ENCODE measurements at places on chromosomes 6 and 20.

DNA sequence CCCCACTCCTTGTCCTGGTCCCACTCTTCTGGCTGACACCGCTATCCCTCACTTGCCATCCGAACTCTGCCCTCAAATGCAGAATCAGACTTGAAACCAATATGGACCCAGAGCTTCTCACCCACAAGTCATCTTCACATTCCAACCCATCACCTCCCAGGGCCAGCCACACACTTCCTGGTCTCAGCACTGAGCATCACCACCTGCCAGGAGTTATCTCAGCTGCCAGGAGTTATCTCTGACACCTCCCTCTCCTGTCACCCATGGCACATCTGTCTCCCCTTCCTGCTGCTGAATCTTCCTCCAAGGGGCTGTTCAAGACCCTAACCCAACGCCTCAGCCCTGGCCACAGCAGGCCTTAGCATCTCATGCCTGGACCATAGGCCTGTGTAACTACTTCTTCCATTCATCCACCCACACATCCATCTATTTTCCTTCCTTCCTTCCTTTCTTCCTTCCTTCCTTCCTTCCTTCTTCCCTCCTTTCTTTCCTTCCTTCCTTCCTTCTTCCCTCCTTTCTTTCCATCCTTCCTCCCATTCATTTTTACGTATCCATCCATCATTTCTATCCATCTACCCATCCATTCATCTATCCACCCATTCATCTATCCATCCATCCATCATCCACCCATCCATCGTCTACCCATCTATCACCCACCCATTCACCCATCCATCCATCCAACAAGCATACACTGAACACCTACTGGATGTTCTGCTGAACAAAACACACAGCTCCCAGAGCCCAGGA, 74.6 kb upstream of the NNAT start:
- DNase-seq: no peak

GRCh38 chr6:71533939-71534379, 245.3 kb downstream of the OGFRL1 start:
- DNase-seq: no peak

DNA sequence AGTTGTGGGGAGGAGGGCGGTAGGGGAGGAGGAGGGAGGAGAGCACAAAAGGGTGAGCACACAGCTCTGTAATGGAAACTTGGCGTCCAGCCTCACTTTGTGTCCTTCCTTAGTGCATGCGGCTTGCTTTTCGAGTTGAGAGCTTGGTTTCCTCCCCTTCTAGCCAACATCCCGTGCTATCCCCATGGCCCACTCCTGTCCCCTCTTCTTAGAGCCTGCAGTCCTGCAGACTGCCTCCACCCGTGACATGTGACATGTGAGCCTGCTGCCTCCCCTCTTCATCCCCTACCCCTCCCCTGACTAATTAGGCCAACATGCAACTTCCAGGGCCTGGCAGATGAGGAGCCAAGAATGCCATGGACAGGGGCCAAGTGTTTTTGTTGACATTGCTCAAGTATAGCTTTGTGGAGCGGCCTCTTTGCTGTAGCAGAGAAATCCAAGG, 63.2 kb downstream of the SLC24A3 start:
- no peak for DNase-seq

GRCh38 chr6:71967436-71967835, 81.1 kb downstream of the RIMS1 start:
- no peak for DNase-seq

DNA sequence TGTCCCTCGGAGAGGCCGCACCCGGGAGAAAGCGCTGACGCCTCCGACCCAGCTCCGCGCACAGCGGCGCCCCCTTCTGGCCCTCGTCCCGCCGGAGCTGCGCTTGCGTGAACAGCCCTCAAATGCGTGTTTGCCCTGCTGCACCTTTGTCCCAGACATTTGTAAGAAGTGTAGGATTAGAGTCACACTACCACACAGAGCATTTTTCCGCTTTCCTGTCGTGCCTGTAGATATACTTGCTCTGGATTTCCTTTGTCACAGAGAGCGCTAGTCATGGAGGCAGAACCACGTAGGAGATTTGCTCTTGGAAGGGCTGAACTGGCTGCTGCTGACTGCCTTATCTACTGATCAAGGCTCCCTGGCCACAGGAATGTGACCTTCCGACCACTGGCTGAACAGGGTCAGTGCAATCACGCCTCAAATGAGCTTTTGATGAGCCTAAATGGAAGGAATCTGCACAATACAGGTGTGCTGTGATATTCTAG, 62.3 kb downstream of the PAX1 start:
- no peak for DNase-seq

DNA sequence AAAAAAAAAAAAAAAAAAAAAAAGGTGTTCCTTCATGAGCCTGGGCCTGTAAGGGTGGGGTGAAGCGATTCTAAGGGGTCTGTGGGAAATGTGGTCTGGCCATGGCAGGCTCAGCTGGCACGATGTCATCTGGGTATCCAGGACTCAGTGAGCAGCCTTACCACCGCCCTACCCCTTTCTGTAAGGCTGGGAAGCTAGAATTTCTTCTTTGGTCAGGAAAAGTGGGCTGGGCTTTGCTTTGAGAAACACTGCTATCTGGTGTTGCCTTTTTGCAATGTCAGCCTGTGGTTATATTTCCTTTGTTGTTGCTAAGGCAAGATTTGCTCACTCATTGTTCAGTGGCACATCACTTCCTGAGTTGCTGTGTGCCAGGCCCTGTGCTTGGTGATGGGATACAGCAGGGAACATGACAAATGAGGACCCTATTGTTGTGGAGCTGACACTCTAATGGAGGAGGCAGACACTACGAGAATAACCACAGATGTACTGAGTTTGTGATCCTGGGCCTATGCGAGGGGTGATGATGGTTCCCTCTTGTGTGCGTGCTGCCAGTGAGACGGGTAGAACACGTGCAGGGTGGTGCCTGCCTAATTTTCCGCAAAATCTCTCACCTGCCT, 45.9 kb upstream of the ZNFX1 start:
- peak; percentile 9 for DNase-seq

- no peak for DNase-seq
These were observed 62.3 kb downstream of the TRAM2 start for GRCh38 chr6:52514514-52514913.

- DNase-seq: peak; percentile 44
These were observed 597 bp downstream of the ADA start for GRCh38 chr20:44650771-44651433.

DNA sequence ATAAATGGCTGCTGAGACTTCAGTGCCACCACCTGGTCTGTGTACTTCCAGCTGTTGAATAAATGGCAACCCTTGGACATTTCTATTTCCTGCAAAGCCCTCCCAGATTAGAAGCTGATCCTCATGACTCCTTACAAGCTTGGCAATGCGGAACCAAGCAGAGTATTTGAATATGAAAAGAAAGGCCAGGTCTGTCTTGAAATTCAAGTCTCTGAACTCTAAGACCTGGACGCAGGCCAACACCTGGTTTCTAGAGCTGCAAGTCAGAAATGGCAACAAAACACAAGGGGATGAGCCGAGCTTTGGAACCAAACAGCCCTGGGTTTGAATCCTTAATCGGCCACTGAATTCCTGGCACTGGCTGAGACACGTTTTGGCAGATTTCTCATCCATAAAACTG, 353.4 kb downstream of the PTPRT start:
- DNase-seq: no peak

DNA sequence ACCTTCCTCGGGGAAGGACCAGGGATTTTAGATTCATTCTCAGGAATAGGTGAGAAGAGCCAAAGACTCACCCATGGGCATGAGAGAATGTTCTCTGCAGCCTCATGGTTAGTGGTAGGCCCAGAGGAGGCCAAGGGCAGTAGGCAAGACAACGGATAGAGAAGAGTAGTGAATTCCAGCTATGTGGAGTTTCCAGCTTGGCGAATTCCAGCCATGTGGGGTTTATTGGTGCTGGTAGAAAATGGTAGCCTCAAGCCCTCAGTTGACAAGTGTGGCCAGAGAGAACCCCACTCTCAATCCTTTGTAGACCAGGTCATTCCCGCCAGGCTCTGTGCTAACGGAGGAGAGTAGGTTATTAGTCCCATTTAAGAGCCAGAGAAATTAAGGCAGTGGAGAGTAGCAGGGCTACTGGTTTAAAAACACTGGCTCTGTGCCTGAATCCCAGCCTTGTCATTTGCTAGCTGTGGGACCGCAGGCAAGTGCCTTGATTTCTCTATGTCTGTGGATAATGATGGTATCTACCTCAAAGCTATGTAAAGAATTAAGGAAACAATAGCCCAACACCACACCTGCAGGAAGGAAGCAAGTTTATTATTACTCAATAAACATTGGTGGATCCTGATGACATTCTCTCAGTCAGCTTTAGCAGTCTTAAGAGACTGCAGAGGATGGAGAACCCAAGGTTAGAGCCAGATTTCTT, 2.0 kb upstream of the SLC9A8 start:
- no peak for DNase-seq

DNA sequence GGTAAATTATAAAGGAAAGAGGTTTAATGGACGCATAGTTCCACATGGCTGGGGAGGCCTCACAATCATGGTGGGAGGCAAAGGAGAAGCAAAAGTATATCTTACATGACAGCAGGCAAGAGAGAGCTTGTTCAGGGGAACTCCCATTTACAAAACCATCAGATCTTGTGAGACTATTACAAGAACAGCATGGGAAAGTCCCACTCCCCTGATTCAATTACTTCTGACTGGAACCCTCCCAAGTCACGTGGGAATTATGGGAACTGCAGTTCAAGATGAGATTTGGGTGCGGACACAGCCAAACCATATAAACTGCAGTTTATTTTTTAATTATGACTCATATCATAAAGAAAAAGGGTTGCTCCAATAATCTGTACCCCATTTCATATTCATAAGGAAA, 22.3 kb upstream of the HLA-DQA2 start:
- no peak for DNase-seq

- DNase-seq: no peak
These were observed 6.4 kb downstream of the CD2AP start for GRCh38 chr6:47483853-47484546.

DNA sequence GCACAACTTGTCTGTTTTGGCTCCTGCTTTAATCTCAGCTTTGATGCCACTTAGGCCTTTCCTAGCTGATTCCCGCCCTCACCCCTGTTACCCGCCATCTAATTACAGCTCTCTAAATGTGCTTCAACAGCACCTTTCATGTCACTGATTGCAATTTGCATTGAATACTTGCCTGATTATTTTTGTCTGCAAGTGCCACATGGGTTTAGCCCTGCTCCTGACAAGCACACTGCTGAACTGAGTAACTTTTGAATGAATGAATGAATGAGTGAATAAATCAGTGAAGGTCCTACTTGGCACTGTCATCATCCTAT, 591 bp upstream of the DCBLD1 start:
- no peak for DNase-seq

DNA sequence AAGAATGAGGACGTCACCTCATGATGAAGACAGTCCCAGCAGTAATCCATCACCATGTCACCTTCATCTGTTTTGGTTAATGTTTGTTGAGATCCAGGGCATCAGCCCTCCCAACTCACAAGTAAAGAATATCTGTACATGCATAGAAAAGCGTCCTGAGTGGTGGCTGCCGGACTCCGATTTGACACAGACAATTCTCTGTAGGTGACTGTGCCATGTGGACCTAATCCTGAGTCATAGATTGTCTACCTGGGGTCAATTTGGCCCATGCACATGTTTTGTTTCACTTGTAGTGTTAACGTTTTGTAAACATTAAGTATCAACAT, 168.4 kb upstream of the UST start:
- no peak for DNase-seq

DNA sequence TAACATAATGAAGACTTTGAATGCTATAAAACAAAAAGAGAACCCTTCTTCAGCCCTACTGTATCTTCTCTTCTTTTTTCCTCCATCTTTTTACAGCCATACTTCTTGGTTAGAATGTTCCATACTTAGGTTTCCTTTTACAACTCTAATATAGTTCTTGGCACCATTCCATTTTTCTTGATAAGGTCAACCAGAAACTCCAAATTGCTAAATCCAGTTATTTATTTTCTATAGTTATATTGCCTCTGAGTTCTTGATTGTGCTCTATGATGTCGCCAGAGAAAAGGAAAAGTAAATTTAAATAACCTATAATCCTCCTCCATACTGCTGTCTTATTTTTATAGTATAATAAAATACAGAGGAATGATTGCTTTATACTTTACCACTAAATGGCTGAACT, 26.7 kb upstream of the COL10A1 start:
- DNase-seq: no peak

DNA sequence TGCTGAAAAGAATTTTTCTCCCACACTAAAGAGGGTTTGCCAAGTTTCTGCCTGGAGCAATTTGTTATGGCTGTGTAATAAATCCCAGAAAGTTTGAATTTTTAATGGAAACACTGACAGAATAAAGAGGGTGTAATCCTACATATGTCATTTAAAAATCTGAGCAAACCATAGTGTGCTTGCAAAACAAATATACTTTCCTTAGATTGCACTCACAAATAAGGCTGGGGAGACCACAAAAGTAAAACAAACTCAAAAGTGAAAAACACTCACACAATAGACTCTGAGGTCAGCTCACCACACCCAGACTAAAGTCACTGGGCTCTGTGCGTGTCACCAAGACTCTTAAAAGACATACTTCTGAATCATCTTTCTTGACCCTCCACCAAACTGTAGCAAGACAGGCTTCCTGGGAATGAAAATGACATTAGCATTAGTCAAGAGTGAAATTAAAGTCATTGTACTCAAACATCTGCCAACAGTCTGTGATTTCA, 4.8 kb upstream of the ATXN1 start:
- peak; percentile 26 for DNase-seq

DNA sequence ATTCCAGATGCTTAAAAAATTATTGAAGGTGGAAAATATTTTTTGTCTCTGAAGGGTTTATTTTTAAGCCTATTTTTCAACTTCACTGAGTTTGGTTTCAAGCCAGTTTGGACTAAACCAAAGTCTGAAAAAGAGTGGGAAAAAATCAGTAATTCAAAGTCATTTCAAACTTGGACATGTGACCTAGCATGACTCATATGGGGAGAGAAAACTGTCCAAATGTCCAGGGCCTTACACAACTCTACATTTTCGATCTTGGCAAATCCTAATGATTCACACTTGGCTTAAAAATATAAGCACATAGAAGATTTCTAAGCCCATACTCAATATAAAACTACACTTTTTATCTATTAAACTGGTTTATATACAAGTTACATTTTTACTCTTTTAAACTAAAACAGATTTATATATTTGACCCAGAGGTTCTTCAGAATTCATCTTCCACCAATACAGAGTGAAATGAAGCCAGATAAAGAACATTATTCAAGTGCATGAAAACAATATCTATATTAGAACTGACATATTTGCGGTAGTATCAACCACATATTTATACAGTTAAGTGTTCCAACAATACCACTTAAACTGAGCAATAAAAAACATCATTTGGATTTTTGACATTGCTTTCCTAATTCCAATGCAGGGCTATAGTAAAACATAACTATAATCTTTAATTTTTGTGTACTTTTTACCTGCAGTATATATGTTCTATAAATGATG, 110.3 kb upstream of the TCF21 start:
- no peak for DNase-seq

All from immature natural killer cell (primary cell).